ENCODE measurements at places on chromosomes 5 and 9. TPM values are rescaled to one million over a fixed set of nuclear protein-coding genes. Genes with fewer than 3 reads are reported as not detected.

DNA sequence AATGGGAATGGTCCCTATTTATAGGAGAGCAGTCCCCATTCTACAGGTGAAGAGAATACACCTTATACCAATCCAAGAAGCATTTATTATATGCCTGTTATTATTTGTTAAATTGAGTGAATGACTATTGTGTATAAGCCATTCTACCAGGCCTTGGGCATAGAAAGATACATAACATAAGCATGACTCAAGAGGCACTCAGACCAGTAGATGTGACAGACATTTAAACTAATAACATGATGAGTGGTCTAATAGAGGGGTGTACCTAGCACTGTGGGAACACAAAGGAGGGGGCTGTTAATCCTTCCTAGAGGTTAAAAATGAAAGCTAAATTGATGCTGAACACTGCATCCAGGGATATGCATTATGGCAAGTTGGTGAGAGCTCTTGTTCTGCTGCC is 145.0 kb upstream of the TNC start:
- no peak for DNase-seq

DNA sequence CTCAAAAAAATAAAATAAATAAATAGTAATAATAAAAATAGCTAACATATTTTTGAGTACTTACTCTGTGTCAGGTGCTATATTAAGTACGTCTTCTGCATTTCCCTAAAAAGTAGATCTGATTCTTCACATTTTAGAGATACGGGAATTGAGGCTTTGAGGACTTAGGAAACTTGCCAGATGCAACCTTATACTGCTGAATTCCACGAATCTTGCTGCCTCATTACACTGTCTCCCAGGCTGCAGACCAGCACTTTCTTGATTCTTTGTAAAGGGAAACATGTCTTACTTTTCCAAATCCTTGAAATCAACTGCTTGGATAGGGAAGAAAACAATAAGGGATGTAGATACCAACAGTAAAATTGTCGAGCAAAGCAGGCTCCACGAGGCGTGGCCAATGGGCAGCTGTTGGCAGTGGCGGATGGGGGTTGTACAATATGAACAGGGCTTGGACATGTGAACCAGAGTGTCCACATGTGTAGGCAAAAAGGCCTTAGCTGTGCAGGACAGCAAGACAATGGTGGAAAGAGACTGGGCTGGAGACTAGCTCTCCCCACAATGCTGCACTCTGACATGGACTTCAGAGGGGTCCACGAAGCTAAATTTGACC is 124.3 kb upstream of the RAI14 start:
- no peak for DNase-seq

GRCh38 chr5:116935561-116936162 is 361.0 kb upstream of the SEMA6A start:
- no peak for DNase-seq

DNA sequence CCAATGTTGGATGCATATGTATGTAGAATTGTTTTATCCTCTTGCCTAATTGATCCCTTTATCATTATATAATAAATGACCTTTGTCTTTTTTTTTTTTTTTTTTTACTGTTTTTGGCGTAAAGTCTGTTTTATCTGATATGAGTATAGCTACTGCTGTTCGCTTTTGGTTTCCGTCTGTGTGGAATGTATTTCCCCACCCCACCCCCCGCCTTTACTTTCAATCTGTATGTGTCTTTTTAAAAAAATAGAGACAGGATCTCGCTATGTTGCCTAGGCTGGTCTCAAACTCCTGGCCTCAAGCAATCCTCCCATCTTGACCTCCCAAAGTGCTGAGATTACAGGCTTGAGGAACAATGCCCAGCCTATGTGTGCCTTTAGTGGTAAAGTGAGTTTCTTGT is 11.3 kb downstream of the AHRR start:
- no peak for DNase-seq

Gene S100Z
- total RNA-seq = 4.1 TPM

Gene CCNB1
- total RNA-seq = 262 TPM

Gene HRCT1
- not detected for total RNA-seq

Gene IL13
- 0.98 TPM for total RNA-seq

DNA sequence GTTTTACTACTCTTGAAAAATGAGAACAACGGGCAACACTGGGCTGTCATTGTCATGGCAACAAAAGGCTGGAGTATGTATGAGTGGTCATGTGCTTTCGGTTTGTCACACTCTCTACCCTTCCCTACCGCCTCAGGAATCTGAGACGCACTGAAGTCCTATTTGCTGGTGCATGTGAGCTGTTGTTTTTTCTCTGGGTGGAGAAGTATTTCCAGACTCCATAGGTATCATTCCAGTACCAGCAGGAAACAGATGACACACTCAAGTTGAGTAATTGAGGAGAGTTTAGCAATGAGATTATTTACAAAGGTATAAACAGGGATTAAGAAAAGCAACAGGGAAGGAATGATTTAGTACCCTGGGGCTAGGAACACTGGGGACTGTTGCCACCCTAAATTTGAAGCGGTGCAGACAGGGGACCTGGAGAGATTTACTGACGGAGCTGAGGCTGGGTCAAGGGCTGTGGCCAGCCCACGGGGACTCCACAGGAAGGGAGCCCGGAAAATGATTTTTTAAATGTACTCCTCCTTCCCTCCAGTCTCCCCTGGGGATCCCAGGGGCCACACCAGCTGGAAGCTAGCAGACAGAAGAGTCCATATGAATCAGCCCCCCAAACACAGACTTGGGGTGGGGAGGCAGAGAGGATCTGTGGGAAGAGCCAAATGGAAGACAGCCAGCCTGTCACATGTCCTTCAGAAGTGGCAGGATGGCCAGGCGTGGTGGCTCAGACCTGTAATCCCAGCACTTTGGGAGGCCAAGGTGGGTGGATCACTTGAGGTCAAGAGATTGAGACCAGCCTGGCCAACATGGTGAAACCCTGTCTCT is 13.2 kb upstream of the ZBTB43 start:
- no peak for DNase-seq

- no peak for DNase-seq
Measured at GRCh38 chr9:35229066-35229778, 67.4 kb downstream of the UNC13B start.

DNA sequence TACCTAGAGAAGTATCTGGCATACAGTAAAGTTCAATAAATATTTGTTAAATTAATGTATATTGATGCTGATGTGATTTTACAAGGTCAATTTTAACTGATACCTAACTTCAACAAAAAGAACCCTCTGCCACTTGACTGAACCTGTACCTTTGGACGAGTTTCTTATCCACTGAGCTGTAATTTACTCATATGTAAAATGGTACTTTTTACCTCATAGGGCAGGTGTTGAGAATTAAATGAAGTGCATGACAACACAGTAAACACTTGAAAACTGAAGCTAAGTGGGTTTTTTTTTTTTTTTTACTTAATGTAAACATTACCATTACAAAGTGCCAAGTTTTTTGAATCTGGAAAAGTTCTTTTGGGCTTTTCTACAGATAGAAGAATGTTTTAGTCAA is 15.4 kb downstream of the NIPSNAP3B start:
- DNase-seq = no peak

Gene PCDHGA4
- not detected for total RNA-seq

- no peak for DNase-seq
Measured at GRCh38 chr5:7794823-7795222, 56.1 kb downstream of the CFAP90 start.

GRCh38 chr9:97555164-97555563 is 53.7 kb downstream of the TMOD1 start:
- peak; percentile 13 for DNase-seq

- no peak for DNase-seq
Measured at GRCh38 chr9:133843250-133843649, 105.1 kb upstream of the SARDH start.

Gene SOHLH1
- total RNA-seq = not detected

DNA sequence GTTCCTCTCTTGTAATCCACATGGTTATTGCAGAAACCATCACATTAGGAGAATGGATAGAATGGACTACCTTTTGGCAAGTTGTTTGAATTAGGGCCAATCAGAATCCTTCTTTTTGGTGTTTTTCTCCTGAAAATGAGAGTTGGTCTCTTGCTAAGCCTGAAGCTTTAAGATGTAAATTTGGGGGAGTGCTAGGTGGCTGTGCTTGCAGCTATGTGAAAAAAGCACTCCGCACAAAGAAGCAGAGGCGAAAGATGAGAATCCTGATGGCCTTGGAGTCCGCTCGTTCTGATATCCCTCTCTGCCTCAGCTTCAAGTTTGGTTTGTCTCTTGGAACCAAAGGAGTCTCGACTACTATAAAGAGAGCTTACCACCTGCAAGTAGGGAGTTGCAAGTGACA is 63.6 kb downstream of the INIP start:
- DNase-seq = no peak

DNA sequence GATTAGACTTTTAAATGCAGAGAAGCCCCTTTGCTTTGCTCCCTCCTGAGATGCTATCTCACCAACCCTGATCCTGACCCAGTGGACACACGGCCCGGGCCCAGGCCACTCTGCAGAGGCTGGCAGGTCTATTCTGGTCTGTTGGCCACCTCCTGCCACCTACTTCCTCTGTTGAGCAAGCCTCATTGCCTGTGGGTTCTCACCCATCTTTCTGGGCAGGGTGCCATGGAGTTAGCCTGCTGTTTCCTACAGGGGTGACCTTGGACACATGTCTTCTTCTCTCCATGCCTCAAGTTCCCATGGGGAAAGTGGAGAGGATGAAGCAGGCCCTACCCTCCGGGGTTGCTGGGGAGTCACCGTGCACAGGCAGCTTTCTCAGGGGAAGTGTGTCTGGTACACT is 266.2 kb upstream of the IRX1 start:
- DNase-seq = no peak

DNA sequence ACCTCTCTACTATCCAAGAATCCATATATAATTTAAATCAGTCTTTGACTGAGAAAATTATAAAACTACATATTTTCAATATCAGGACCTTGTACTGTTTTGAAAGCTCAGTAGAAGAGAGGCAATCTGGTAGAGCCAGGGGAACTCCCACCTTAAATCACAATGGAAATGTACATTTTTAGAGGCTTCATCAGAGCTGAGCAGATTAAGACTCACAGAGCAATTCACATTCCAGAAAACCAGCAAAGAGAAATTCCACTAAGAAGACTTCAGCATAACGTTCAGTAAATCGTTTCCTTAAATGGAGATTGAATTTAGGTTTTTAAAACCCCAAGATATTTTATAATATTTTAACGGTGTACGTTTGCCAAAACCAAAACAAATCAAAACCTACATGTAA is 227.8 kb upstream of the TRPM3 start:
- DNase-seq = no peak

Gene ARSB
- 8.2 TPM for total RNA-seq

- DNase-seq = no peak
Measured at GRCh38 chr9:128355451-128355850, 15.1 kb downstream of the SLC27A4 start.

Gene ADGRD2
- total RNA-seq = not detected

Gene GCNT4
- 2.8 TPM for total RNA-seq

Gene KCNN2
- not detected for total RNA-seq

Gene IRGM
- 4.5 TPM for total RNA-seq

Gene TAF1L
- not detected for total RNA-seq

DNA sequence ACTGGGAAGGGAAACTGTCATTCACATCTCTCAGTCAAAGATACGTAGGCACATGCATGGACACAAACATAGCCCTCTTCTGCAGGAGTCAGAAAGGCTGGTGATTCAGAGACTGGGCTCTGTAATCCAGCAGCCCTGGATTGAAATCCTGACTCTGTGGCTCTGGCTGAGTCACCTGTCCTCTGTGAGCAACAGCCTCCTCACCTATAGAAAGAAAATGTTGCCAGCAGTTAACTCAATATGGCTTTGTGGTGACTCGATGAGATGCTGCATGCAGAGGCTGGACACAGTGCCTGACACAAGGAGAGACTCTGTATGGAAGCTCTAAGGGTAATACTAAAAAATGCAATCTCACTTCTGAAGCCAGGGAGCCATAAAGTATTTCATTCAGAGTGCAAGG is 23.9 kb upstream of the CDKN2AIPNL start:
- DNase-seq = no peak

GRCh38 chr5:79811081-79811480 is 121.4 kb downstream of the CMYA5 start:
- DNase-seq = no peak

DNA sequence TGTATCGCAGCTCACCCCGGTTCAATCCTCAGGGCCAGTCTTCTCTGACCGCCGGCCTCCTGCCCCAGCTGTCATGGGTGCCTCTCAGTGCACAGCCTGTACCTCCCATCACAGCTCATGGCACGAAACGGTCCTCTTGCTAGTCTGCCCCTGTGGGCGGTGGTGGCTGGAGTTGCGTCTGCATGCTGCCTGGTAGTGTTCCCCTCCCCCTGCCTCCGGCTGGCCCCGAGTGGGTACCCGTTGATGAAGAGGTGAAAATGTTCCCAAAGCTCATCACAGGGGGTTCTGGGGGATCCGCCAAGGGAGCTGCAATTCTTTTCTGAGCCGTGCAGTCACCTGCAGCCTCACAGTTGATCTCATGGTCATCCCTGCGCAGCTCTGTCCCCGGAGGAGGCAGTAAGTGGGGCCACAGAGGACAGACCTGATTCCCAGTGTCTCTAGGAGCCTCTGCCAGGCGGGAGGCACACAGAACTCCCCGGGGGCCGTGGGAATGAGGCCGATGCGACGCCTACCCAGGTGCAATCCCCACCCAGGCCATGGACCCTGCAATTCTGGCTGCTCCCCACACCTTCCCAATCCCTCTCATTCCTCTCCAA is 34.7 kb upstream of the FIBCD1 start:
- DNase-seq = no peak

Gene FST
- not detected for total RNA-seq

DNA sequence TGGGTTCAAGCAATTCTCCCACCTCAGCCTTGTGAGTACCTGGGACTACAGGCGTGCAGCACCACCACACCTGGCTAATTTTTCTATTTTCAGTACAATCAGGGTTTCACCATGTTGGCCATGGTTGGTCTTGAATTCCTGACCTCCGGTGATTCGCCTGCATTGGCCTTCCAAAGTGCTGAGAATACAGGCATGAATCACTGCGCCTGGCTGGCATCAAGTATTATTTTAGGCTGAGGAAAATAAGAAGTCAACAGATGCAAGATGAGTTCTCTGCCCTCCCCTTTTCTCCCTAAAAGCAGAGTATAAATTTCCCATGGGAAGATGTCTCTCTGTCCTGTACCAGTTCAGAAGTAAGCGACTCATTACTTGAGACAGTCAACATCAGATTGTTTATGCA is 71.5 kb downstream of the ELAVL2 start:
- no peak for DNase-seq

DNA sequence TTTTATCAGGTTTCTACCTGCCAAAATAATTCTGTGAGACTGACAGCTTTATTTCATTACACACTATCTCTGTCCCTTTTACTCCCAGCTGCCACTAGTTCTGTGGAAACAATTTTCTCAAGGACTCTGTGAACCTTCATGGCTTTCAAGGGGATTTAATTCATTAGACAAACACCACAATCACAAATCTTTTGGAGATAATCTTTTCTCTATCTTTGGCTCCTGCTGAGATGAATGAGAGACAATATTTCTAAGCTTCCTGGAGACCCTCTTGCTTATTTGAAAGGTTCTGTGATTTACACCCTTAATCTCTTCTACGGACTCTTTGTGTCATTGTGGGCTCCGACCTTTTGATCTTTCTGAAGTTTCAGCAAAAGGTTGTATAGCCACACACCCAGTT is 222.6 kb downstream of the PRDM9 start:
- DNase-seq = no peak

Gene SETX
- 45.0 TPM for total RNA-seq

- no peak for DNase-seq
Measured at GRCh38 chr9:35002623-35003022, 13.1 kb downstream of the DNAJB5 start.

GRCh38 chr9:104611213-104611612 is 5.8 kb upstream of the OR13C2 start:
- no peak for DNase-seq
